HFFc6 (cell line): ENCODE measurements at places on chromosomes 5 and 9. TPM values are rescaled to one million over a fixed set of nuclear protein-coding genes. Genes with fewer than 3 reads are reported as not detected.

Gene FYB1
- total RNA-seq: 0.32 to 1.5 TPM (median 1.1 TPM) in 3 replicates

Gene C9orf50
- total RNA-seq: not detected in 2 replicates

DNA sequence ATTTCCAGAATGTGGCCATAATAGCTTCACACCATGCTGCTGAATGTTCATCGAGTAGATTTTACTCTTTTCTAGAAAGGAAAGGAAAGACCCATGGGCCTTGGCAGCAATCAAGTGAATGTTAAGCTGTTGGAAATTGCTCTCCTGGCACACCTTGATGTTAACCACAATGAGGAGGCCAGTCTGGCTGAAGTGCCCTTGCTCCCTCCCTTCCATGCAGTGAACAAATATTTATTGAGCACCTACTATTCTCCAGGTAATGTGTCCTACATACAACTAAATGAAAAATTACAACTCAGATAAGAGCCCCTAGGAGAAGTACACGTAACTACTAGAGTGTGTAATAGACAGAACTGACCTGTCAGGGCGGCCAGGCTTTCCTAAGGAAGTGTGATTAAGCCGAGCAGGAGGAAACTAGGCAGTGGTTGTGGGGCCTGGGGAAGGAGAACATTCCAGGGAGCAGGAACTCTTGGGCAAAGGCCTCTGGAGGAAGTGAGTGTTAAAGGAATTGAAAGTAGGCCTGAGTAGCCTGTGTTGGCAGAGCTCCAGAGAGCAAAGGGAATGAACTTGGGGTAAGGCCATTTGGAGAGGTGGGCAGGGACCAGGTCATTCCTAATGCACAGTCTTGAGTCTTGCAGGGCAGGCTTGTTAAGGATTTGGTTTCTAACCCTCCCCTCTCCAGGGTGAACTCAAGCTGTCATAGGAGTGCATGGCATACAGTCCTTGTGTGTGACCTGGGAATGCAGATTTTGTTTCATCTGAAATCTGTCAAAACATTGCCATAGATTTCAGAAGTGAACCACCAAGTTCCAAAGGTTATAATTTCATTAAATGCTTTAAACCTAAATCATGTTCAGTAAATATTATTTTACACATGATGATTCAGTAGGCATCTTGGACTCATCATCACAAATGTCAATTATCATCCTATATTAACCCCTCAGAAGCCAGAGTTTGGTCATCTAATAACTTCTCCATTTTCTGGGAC is 9.0 kb upstream of the ZSWIM6 start:
- H3K36me3 ChIP-seq: no peaks in the 10 kb centered on the region
- H3K4me1 ChIP-seq: peaks cover 33% of the 10 kb centered on the region
- H3K27me3 ChIP-seq: no peaks in the 10 kb centered on the region
- H3K4me3 ChIP-seq: peak overlapping the region; percentile 5; the same call in 1 of the 2 replicates

DNA sequence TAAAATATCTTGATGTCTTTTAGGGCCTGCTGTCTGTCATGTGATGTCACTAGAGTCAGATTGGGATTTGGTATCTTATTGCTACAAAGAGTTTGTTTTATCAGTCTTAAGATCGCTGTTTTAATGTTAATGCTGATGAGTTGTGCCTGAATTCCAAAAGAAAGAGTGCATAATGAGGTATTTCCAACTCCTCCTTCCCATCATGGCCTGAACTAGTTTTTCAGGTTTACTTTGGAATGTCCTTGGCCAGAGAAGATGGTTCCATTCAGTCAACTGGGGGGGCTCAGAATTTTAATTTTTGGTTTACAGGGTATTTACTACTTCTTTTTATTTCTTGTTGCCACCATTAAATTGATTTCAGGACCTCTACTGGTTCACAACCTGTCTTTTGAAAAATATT is 74.3 kb upstream of the MARCHF11 start:
- H3K4me3 ChIP-seq: no peak overlapping the region
- no peaks in the 10 kb centered on the region for H3K27me3 ChIP-seq
- no peaks in the 10 kb centered on the region for H3K4me1 ChIP-seq
- no peak for DNase-seq
- no peak overlapping the region for H3K27ac ChIP-seq
- no peaks in the 10 kb centered on the region for H3K36me3 ChIP-seq

Gene FSD1L
- 2.6 to 2.7 TPM (median 2.6 TPM) in 3 replicates for total RNA-seq

- no peaks in the 10 kb centered on the region for H3K36me3 ChIP-seq
- no peak overlapping the region for H3K4me3 ChIP-seq
- no peak for DNase-seq
- peaks cover 16% of the 10 kb centered on the region for H3K4me1 ChIP-seq
- H3K27me3 ChIP-seq: peaks cover 5% of the 10 kb centered on the region; the same call in 1 of the 2 replicates
Observed at GRCh38 chr9:92775466-92775865, 10.8 kb upstream of the BICD2 start.

- no peaks in the 10 kb centered on the region for H3K36me3 ChIP-seq
- H3K4me1 ChIP-seq: no peaks in the 10 kb centered on the region
- no peak overlapping the region for H3K27ac ChIP-seq
- DNase-seq: no peak
Observed at GRCh38 chr9:133844398-133844784, 106.2 kb upstream of the SARDH start.

DNA sequence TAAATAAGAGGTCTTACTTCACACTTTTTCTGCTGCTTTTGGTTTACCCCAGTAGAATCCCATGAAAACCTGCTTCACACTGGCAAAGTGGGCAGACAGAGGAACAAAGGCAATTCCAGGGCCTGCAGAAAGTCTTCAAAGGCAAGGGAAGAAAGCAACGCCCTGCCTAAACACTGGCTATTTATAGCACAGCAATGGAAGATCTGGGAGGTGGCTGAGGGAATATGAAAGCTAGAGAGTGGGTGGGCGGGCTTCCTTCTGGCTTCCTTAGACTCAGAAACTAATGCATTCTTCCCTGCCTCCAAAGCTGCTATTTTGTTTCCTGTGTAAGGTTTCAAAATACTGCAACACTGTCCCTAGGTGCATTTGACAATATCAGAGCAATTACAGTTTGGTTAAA is 46.8 kb downstream of the ELAVL2 start:
- DNase-seq: no peak
- H3K4me3 ChIP-seq: no peak overlapping the region
- H3K36me3 ChIP-seq: no peaks in the 10 kb centered on the region

Gene LRRC19
- total RNA-seq: not detected in 3 replicates

DNA sequence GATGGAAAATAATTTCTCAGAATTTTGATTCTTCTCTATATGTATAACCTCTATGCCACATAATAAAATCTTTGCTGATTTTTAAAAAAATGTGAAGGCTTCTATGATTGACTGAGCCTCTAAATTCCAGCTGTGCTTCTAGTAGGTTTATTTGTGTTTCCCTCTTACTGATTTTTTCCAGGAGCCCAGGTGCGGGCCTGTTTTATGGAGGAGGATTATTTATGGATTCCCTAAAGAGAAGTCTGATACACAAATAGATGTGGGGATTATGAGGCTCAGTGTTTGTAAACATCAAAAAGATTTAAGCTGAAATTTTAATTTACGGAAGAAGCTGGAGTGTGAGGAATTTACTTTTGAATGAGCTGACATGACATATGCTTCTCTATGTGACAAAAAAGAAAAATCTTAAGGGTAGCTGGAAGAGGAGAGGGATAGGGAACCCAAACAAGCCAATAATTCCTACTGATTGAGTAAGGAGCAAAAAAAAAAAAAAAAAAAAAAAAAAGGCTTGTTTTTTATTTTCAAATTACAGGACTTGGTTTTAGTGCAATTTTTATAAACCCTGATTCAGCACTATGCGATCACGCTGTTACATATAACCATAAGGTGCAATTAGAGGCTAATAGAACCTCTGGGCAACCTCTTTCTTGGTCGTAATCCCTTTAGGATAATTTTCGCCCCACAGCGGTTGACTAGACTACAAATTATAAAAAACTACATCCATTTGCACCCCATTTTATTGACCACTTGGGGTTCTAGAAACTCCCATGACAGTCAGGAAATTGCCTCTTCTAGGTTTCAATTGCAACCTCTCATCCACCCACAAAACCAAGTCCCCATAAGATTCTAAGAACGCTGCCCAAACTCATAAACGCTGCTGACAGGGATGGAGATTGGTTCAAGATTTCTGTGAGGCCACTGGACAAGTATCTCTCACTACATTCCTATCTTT is 44.4 kb upstream of the RAI14 start:
- H3K4me1 ChIP-seq: peaks cover 49% of the 10 kb centered on the region
- H3K4me3 ChIP-seq: no peak overlapping the region
- H3K27me3 ChIP-seq: no peaks in the 10 kb centered on the region; the same call in 1 of the 2 replicates
- DNase-seq: no peak

Gene TMEM171
- total RNA-seq: 1.4 to 2.0 TPM (median 1.4 TPM) in 3 replicates

DNA sequence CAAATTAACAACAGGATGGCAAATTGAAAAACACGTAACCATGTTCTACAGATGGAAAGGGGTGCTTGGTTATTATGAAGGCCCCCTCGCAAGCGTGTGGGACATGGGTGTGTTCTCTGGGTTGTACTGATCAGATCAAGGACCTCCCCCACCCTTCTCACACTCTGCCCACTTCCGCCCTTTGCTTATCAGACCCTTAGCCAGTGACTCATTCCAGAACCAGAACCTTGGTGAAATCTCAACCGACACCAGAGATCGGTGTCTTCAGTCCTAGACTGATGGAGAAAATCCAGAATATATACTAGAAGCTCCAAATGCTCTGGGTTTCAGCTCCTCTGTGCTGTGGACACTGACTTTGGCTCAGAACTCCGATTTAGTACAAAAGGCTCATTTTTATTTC is 64.9 kb downstream of the PTTG1 start:
- H3K27me3 ChIP-seq: peaks cover 7% of the 10 kb centered on the region; the same call in 1 of the 2 replicates
- no peak overlapping the region for H3K27ac ChIP-seq
- no peaks in the 10 kb centered on the region for H3K36me3 ChIP-seq
- H3K4me3 ChIP-seq: no peak overlapping the region
- DNase-seq: no peak

Gene TAF11L5
- not detected in 3 replicates for total RNA-seq

Gene RLN1
- not detected in 3 replicates for total RNA-seq
